ENCODE measurements at places on chromosomes 6 and 20.

DNA sequence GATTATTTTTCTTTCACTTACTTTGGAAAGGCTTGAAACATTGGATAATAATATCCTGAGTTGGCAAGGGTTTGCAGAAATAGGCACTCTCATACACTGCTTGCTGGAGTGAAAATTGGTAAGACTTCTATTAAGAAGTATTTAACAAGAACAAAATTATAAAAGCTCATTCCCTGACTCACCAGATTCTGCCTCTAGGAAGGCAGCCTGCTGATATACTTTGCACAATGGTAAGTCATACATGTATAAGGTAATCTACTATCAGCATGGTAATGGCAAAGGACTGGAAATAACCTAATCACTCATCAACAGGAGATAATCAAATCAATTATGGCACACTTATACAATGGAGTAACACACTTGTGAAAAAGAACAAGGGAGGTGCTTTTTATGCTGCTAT is 85.8 kb downstream of the PLCG1 start:
- DNase-seq: no peak

GRCh38 chr6:20402342-20403069 is 827 bp downstream of the E2F3 start:
- peak; percentile 46 for DNase-seq

- DNase-seq: no peak
Measured at GRCh38 chr6:87436435-87436834, 28.7 kb downstream of the CFAP206 start.

- no peak for DNase-seq
Measured at GRCh38 chr6:127547215-127547614, 28.1 kb upstream of the MTCL3 start.

- DNase-seq: no peak
Measured at GRCh38 chr6:42012501-42013133, 37.7 kb upstream of the TAF8 start.

DNA sequence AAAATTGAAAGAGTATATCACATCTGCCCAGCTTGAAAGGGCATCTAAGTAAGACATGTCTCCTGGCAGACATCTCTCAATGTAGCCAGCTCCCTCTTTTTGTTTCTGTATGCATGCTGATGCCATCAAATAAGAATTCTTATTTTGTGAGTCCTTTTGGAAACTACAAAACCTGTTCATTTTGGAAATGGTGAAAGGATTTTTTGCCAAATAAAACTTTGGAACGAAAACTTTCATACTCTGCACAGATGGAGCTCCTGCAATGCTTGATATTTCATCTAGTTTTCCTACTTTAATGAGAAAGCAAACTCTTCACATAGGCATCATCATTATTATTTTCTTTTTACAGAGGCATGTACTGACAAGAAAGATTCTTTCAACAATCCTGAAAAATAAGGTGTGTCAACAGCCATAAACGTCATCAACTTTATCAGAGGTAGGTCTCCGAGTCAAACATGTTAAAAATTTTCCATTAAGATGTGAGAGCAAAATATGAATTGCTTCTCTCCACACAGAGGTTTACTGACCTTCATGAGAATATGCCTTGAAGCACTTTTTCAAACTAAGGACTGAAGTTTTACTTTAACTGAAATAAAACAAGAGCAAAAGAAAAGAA is 26.2 kb upstream of the CMTR1 start:
- no peak for DNase-seq

DNA sequence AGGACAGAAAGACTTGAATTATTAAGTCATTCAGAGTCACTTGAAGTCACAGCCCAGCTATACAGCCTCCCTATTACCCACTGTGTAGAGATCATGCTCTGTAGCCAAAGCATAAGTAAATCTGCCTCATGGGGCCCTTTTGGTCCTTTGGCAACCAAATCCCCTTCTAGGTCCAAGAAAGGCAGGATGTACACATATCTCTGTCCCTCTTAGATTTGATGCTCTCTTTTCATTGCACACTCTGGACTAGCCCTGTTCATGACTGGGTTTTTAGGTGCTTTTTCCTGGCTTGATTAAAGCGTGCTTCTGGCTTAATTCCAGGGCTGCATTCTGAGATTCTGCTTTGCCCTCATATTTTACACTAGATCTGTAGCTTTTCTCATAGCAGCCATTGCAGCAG is 296.8 kb downstream of the TENT5A start:
- DNase-seq: no peak

GRCh38 chr6:24504287-24504648 is 9.5 kb downstream of the ALDH5A1 start:
- DNase-seq: no peak

GRCh38 chr6:124854338-124854922 is 107.8 kb upstream of the RNF217 start:
- DNase-seq: no peak

DNA sequence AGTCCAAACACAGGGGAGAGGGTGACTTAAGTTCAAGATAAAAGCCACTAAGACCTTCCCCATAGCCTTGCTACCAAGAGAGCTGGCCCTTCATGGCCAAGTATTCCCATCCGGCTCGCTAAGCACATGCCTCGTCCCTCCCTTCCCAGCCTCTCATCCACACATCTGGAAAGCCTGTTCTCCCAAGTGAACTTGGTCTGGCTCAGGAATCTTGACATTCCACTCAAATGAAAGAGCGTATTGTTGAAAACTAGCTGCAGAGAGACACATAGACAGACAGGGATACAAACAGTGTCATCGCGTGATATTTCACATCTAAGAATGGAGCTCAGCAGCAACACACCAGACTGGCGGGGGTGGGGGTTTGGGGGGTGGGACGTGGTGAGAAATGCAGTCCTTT is 182.8 kb upstream of the FOXQ1 start:
- DNase-seq: no peak

GRCh38 chr6:112203577-112204349 is 50.6 kb downstream of the LAMA4 start:
- DNase-seq: no peak

DNA sequence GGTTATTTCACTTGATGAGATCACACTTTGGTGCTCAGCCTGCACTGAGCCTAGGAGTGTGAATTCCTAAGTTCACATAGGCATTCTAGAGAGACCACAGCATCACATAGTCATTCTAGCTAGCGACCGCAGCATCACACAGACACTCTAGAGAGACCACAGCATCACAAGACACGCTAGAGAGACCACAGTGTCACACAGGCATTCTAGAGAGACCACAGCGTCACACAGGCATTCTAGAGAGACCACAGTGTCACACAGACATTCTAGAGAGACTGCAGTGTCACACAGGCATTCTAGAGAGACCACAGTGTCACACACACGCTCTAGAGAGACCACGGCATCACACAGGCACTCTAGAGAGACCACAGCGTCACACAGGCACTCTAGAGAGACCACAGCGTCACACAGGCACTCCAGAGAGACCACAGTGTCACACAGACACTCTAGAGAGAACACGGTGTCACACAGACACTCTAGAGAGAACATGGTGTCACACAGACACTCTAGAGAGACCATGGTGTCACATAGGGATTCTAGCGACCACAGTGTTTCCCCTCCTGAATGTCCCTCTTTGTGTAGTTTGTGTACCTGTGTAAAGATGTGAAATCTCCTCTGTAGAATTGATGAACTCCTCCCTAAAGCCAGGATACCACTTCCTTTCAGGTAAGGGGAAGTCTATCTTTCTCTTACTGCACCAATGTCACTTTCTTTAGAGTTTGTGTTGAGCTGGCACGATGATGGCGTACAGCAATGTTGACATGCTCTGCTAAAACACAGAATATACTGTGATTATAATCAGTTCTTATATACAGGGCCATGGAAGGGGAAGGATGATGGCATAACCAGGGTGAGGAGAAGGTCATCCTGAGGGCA is 169.4 kb downstream of the ZDHHC14 start:
- no peak for DNase-seq

GRCh38 chr6:11404838-11405237 is 132.7 kb upstream of the TMEM170B start:
- DNase-seq: no peak

- peak; percentile 80 for DNase-seq
Measured at GRCh38 chr6:28124350-28124970, at the start of gene ZSCAN16. Gene ZSCAN16, plus strand, starts transcription at chr6:28124609. Its CDS starts 835 bp downstream, at chr6:28125444.

DNA sequence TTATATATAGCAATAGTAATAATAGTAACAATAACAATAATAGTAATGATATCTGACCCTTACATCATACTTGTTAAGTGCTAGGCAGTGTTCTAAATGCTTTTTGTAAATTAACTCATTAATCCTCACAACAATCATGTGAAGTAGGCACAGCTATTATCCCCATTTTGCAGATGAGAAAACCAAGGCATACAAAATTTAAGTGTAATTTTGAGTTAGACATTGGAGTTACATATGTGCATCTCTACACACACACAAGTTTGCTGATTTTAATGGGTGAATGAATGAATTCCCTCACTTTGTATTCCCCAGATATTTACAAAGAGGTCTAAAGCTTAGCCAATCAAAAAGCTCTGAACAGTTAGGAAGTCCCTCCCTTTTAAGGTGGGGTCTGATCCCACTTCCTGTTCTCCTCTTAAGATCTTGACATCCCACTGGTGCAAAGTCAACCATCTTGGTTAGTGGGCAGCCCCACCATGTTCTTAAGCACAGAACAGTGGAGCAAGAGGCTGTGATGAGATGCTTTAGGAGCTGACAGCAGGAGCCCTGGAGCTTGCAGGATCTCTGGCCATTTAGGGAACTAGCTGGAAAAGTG is 85.3 kb upstream of the FOXP4 start:
- no peak for DNase-seq

GRCh38 chr20:3659492-3660261 is 3.5 kb downstream of the GFRA4 start:
- DNase-seq: no peak

GRCh38 chr20:17558941-17559304 is 11.0 kb upstream of the DSTN start:
- no peak for DNase-seq

GRCh38 chr20:41061155-41061554 is 32.5 kb downstream of the TOP1 start:
- DNase-seq: no peak

GRCh38 chr20:18166950-18167349 is 29.3 kb downstream of the KAT14 start:
- no peak for DNase-seq

DNA sequence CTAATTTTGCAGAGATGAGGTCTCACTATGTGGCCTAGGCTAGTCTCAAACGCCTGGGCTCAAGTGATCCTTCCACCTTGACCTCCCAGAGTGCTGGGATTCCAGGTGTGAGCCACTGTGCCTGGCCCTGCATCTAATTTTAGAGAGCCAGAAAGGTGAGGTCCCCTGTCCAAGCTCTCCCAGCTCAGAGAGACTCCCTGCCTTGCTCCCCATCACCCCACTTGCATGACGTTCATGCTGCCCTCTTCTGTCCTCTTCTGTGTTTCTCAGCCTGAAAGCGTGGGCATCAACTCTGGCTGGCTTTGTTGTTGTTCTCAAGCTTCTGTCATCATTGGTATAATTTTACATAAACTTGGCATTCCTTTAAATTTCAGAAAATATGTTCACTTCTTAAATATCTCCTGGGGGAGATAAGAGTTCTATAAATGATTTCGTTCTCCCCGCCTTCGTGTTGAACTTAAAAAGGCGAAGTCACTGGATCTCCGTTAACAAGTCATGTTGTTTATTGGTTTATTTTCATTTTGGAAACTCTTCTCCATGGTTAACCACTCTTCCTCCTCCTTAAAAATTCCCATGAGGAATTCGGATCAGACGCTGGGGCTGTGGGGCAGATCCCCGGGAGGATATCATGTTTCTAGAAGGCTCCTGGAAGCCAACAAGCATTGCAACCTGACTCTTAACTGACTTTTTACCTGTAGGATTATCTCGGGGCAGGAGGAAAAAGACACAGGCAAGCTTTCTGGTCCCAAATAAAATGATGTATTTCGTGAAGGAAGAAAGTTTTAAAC is 13.2 kb upstream of the PARD6B start:
- peak; percentile 94 for DNase-seq

GRCh38 chr6:127811900-127812570 is 88.8 kb downstream of the THEMIS start:
- DNase-seq: peak; percentile 57

DNA sequence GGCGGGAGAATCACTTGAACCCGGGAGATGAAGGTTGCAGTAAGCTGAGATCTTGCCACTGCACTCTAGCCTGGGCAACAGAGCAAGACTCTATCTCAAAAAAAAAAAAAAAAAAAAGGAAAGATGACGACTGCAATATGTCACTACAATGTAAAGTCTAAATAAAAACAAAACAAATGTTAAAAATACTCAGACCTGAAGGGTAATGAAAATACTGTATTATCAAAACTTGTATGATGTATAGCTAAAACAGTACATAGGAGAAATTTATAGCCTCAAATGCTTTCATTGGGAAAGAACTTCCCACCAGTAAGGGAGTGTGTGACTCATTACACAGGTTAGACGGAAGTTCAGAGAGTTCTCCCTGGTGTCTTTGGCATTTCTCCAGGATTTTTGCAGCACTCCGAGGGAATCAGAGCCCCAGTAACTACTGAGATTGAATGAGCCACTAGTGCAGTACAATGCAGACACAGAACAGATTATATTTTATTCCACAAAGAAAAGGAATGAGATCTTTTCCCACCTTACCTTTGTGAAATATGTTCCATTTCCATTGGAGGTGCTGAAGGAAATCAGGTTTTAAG is 12.5 kb upstream of the RALGAPB start:
- DNase-seq: peak; percentile 70
